ENCODE measurements at places on chromosomes 16 and 17. TPM values are rescaled to one million over a fixed set of nuclear protein-coding genes. Genes with fewer than 3 reads are reported as not detected.

The CDC6 gene
- 5.6 TPM for total RNA-seq

The IKZF3 gene
- not detected for total RNA-seq

The CACNG5 gene
- total RNA-seq = not detected

The FNDC8 gene
- not detected for total RNA-seq

The ZNF174 gene
- 4.9 TPM for total RNA-seq

The CA4 gene
- total RNA-seq = not detected

The GCGR gene
- total RNA-seq = not detected

The UNC119 gene
- total RNA-seq = 13.7 TPM

The CIBAR2 gene
- total RNA-seq = 0.15 TPM

The CDK10 gene
- total RNA-seq = 30.7 TPM

The PRDM7 gene
- not detected for total RNA-seq

The HSD17B1 gene
- total RNA-seq = 8.9 TPM

The KRTAP17-1 gene
- not detected for total RNA-seq

The AIPL1 gene
- not detected for total RNA-seq

The DRC3 gene
- total RNA-seq = 3.0 TPM

The FAM171A2 gene
- total RNA-seq = 2.5 TPM

The ITGA2B gene
- 0.23 TPM for total RNA-seq

The PHKB gene
- total RNA-seq = 84.8 TPM

The MPHOSPH6 gene
- 15.7 TPM for total RNA-seq

The FMNL1 gene
- not detected for total RNA-seq

The SLC12A3 gene
- total RNA-seq = under 0.01 TPM

The KCNJ2 gene
- 0.75 TPM for total RNA-seq

The GLTPD2 gene
- total RNA-seq = not detected

The CORO6 gene
- total RNA-seq = 9.4 TPM

The NECAB2 gene
- total RNA-seq = 0.53 TPM

The MT1G gene
- not detected for total RNA-seq

The XAF1 gene
- total RNA-seq = 59.9 TPM

The TNFRSF13B gene
- total RNA-seq = not detected

The ARHGDIG gene
- total RNA-seq = 2.2 TPM

The TNFRSF17 gene
- 0.12 TPM for total RNA-seq

The FZD2 gene
- 12.8 TPM for total RNA-seq

The C17orf107 gene
- 7.4 TPM for total RNA-seq

The KCNJ12 gene
- under 0.01 TPM for total RNA-seq

The GUCY2D gene
- total RNA-seq = not detected

The TRAPPC2L gene
- 79.6 TPM for total RNA-seq

The ABCA8 gene
- 85.5 TPM for total RNA-seq

The NT5C3B gene
- total RNA-seq = 66.8 TPM

The CDIP1 gene
- total RNA-seq = 6.6 TPM

The ZNF19 gene
- total RNA-seq = 1.6 TPM

The CCDC144A gene
- 12.0 TPM for total RNA-seq

The MTMR4 gene
- 84.6 TPM for total RNA-seq

The ARL5C gene
- total RNA-seq = not detected

The CLEC3A gene
- not detected for total RNA-seq

The C17orf50 gene
- total RNA-seq = not detected

The PYY gene
- total RNA-seq = not detected

The KRT14 gene
- total RNA-seq = not detected

The TLCD3B gene
- total RNA-seq = not detected

The HEATR3 gene
- total RNA-seq = 18.9 TPM

The PRM3 gene
- total RNA-seq = not detected

The CFAP97D1 gene
- under 0.01 TPM for total RNA-seq

The PRAC2 gene
- total RNA-seq = not detected

The ASGR1 gene
- total RNA-seq = under 0.01 TPM

The NDUFAF8 gene
- total RNA-seq = 45.4 TPM

The TPSG1 gene
- total RNA-seq = not detected

The C17orf78 gene
- total RNA-seq = not detected

The OR2C1 gene
- total RNA-seq = 0.08 TPM
